Stimulated activated CD8-positive, alpha-beta memory T cell treated with anti-CD3 and anti-CD28 coated beads, Interleukin-4, amount 100 ng/mL, for 4 hours (primary cell): ENCODE measurements at places on chromosomes 5 and 9.

DNA sequence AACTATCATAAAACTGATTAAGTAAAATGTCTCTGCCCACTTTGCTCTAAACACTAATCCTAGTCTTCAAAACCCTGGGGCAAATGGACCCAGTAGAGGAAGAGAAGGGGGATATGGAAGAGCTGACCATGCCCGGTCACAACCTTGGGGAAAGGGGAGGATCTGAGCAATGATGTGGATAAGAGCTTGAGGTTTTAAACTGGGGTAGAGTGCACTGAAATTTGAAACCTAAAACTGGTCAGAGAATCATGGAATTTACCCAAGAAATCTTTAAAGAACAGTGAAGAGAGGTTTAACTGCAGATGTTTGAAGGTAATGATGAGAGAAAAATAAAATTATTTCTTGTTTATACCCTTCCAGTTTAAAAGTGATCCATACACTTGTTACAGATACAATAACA, 110.8 kb downstream of the MRPS30 start:
- no peak for DNase-seq

DNA sequence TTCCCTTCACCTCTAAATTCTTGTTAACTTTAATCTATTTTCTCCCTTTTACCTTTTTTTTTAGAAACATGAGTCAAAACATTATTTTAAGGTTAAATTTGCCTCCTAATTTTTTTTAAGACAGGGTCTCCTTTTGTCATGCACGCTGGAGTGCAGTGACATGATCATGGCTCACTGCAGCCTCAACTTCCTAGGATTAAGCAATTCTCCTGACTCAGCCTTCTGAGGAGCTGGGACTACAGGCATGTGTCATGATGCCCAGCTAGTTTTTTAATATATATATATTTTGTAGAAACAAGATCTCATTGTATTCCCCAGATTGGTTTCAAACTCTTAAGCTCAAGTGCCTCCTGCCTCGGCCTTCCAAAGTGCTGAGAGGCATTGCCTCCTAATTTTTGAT, 424.7 kb upstream of the FAM174A start:
- no peak for DNase-seq

GRCh38 chr5:148798786-148799185, 27.6 kb upstream of the ADRB2 start:
- no peak for DNase-seq

DNA sequence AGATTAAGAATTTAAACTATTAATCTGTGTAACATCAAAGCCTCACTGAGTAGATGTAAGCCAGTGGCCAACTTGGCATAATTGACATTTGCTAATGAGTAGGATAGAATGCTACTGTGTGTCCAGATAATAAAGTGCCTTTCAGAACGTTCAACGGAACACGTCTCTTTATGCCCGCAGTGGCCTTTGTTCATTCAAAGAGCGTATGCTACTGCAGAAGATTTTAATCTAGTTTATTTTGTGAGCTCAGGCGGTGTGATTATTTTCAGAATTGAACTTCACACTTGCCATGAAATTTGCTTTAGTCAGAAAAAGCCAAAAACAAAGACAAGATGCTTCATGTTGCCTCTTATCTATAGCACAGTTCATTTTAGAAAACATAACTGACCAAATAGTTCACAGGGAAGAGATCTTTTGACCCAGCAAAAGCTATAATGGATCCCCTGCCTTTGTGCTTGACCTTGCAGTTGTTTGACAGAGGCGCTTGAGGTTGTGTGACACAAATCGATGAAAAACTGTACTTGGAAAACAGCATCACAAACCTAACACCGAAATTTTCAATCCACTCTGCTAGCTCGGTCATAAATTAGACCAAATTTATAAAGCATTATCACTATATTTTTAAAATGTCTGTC, 530.9 kb upstream of the TYRP1 start:
- DNase-seq: no peak

GRCh38 chr5:58358501-58359178, 101.2 kb downstream of the PLK2 start:
- DNase-seq: no peak
